CD8-positive, alpha-beta memory T cell (primary cell): ENCODE measurements at places on chromosomes 6 and 20.

DNA sequence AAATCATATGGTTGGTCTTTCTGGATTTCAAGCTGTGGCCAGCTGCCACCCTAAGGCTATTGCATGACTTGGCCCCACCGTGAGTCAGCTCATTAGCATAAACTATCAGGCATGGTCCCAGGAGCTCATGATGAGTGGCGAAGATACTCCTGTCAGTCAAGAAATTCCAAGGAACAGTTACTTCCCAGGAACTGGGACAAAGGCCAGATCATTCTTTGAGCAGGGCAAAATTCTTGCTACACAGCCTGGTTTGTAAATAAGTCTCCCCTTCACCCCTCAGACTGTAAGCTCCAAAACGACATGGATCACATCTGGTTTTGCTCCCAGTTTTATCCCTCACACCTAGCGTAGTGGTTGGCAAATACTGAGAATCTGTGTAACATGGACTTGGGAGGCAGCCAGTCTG, 33.0 kb upstream of the KIAA1586 start:
- DNase-seq = no peak

DNA sequence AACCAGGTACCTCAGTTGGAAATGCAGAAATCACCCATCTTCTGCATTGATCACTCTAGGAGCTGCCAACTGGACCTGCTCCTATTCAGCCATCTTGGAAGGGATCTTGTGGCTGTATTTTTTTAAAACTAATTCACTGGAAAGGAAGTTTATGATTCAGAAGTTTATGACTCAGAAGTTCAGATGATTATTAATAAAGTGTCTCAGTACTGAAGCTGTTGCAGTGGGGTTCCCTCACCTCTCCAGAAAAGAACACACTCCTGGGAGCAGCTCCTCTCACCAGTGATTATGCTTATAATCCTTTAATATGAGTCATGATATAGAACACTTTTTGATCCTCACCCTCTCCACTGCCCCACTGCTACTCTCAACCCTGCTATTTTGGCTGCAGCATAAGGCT, 291.2 kb upstream of the HS3ST5 start:
- no peak for DNase-seq

GRCh38 chr20:63057171-63058117, 50.7 kb upstream of the BHLHE23 start:
- no peak for DNase-seq

GRCh38 chr20:58778760-58779159, 71.9 kb downstream of the GNAS-AS1 start:
- no peak for DNase-seq

DNA sequence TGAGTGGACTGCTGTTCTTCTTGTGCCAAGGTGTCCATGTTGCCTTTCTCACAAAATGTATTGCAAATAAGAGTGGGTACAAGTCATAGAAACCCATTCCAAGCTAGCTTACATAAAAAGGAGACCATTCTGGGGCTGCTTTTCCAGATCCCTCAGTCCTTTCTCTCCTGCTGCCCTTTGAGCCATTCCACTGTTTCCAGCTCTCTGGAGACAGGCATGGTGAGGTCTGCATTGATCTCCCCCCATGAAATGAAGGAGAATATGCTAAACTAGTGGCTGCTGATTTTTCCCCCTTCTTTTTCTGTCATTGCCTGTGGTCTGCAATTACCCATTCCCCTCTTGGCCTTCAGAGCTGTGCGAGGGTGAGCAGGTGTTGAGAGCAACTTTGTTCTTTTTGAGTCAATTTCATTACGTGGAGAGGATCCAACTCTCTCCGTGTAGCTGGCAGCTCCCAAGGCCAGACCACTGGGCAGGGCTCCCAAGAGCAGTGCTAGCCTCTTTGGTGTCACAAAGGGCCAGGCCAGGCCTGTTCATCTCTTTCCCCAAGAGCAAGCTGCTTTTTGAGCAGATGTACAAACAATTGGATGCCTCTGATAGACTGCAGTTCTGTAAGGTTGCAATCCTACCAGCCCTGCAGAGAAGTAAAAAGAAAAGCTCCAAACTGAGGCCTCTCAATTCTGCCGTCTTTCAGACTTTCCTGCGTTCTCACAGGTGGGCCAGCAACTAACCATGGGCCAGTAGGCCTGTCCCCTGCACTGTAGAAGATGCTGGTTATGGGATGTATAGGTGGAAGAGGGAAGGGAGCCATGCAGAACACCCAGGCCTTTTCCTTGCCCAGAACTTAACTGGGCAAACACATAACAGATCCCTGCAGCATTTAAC, 96.1 kb upstream of the ARMC2 start:
- DNase-seq = no peak

DNA sequence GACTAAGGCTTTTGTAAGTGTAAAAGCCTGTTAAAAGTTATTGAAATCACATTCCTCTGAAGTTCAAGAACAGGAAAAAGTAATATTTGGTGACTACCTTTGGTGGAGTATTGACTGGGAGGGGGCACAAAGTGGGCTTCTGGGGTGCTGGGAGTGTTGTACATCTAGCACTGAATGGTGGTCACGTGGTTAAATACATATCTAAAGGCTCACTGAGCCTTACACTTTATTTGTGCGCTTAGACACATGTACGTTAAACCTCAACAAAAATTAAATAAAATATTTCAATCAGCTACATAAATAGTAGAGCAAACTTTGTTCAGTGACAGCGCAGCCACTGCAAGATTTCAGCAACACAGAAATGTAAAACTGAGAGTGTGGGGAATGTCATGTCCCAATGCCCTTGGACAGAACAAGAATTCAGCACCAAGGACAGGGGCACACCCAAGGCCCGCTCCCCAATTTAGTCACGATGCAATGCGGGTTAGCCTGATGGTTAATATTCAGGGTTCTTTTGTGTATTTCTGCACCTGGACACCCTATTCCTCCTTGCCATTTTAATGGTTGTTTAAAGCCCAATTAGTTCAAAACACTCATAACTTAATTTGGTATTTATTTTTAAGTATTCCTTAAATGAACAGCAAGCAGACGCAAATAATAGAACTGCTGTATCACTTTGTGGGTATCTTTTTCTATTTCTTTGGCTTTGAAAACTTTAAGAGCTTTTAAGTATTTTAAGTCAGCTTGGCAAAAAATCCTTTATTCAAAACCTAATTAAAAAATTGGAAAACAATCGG, 37.4 kb downstream of the ANGPT4 start:
- DNase-seq = peak; percentile 43

GRCh38 chr20:43955750-43956191, 41.1 kb downstream of the TOX2 start:
- no peak for DNase-seq

- no peak for DNase-seq
Measured at GRCh38 chr20:13452470-13453124, 186.1 kb downstream of the TASP1 start.

GRCh38 chr20:19320005-19320404, 107.6 kb downstream of the SLC24A3 start:
- no peak for DNase-seq

GRCh38 chr20:57601211-57601570, 19.0 kb downstream of the ZBP1 start:
- no peak for DNase-seq

DNA sequence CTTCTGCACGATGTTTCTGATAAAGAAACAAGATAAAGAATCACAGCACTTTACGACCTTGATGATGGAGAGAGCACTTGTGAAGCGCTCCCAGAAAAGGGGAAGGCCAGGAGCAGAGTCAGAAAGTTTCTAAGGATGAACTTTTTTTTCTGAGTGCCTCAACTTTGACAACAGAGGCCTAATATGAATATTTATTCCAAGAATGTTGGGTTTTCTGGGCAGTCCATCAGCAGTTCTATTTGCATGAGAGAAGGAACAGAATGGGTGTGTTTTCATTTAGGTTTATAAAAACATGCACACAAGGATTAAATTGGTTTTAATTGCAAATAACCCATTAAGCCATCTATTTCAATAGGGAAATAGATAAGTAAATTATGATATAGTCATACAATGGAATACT, 204.9 kb downstream of the SIM1 start:
- no peak for DNase-seq

DNA sequence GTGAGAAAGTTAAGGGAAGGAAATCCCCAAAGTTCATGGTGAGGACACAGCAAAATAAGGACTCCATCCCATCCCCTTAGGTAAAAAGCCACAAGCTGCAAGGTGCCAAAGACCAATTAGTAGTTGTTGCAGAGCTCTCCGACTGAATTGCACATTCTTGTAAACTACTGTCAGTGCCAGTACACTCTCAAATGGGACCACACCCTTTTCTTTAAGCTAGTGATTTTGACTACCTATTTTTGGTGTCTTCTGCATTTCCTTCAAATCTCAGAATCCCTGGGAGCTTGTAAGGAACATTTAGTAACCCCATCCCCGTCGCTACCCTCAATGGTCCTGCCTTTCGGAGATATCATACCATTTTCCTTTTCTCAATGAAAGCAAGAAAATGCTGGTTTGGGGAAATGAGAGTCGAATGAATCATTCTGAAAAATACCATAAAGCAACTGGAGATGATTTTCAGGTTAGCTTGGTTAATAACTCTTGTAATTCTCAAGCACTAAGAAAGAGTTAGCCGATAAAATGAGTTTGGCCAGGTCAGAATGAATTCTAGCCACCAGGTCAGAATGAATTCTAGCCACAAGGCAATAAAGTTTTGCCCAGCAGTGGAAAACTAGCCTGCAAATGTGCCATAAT, 5.2 kb upstream of the HMGN3 start:
- no peak for DNase-seq

GRCh38 chr6:69116658-69117057, 481.6 kb downstream of the ADGRB3 start:
- no peak for DNase-seq
